Activated CD8-positive, alpha-beta memory T cell treated with anti-CD3 and anti-CD28 coated beads, Interleukin-2, amount 10 ng/mL, durations not matched to agents 7 days and 5 days (primary cell): ENCODE measurements at places on chromosomes 12 and 14. TPM values are rescaled to one million over a fixed set of nuclear protein-coding genes. Genes with fewer than 3 reads are reported as not detected.

Gene GYS2
- not detected for total RNA-seq

Gene SERPINA12
- total RNA-seq, result not detected

Gene FGF23
- not detected for total RNA-seq

Gene HOXC5
- not detected for total RNA-seq

Gene CYP27B1
- total RNA-seq, result 4.5 TPM

Gene RASSF9
- total RNA-seq, result not detected

Gene RDH12
- total RNA-seq, result not detected

Gene KLRC3
- 6.2 TPM for total RNA-seq

GRCh38 chr12:56714431-56714929 is 10.6 kb downstream of the NACA start:
- no peak for DNase-seq

DNA sequence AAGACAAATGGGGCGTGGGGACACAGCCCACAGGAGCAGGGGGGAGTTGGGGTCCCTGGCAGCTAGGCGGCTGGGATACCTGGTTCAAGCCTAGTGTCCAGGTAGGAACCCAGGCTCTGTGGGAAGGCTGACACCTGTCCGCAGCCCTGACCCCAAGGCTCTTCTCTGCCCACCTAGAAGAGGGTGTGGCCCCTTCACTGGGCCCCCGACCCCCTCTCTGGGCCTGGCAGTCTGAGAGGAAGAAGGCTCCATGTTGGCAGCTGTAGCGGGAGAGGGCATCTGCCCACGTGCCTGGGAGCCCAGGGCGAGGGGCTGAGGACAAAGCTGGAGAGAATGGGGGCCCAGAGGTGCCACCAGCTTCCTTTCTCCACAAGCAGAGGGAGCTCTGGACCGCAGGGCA is 10.5 kb downstream of the CHGA start:
- DNase-seq, result no peak

DNA sequence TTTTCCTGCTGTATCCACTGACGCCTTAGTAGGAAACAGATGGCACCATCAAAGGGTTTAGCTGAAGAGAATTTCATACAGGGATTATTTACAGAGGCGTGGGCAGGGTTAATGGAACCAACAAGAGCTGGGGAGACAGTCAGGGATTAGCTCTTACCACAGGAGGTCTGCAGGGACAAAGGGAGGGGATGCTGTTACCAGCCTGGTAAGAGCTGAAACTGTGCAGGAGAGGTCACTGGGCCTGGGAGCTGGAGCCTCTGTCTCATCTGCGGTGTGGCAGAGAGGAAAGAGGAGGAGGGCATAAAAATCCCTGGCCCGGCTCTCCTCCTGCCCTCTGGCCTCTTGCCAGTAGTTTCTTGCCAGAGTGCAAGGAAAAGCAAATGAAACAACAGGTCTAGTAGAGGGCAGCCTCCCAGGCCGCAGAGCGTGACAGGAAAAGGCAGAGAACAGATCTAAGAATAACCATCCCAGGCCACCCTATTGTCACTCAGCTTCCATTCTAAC is 18.9 kb upstream of the POC1B start:
- no peak for DNase-seq

GRCh38 chr12:13066459-13066858 is 22.3 kb downstream of the FAM234B start:
- no peak for DNase-seq

GRCh38 chr12:66600903-66601302 is 78.0 kb downstream of the GRIP1 start:
- DNase-seq, result no peak

- no peak for DNase-seq
Measured at GRCh38 chr12:15732341-15733061, 56.7 kb downstream of the EPS8 start.

DNA sequence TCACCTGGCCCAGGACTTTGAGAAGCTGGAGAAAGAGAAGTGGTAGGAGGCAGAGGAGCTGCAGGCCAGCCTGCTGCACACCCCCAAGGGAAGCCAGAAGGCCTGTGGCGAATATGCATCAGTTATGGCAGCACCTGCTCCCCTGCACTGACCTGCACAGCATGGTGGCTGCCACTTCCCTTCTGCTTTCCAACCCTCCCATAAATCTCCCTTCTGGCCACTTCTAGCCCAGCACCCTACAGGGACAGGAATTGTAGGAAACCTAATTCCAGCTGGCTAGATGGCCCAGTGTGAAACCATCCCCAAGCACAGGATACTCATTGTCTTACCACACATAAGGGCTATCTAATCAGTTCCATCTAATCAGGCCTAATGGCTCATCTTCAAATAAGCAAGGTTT is 136.3 kb downstream of the TBX3 start:
- no peak for DNase-seq

GRCh38 chr12:17928708-17929366 is 161.2 kb downstream of the RERGL start:
- no peak for DNase-seq

DNA sequence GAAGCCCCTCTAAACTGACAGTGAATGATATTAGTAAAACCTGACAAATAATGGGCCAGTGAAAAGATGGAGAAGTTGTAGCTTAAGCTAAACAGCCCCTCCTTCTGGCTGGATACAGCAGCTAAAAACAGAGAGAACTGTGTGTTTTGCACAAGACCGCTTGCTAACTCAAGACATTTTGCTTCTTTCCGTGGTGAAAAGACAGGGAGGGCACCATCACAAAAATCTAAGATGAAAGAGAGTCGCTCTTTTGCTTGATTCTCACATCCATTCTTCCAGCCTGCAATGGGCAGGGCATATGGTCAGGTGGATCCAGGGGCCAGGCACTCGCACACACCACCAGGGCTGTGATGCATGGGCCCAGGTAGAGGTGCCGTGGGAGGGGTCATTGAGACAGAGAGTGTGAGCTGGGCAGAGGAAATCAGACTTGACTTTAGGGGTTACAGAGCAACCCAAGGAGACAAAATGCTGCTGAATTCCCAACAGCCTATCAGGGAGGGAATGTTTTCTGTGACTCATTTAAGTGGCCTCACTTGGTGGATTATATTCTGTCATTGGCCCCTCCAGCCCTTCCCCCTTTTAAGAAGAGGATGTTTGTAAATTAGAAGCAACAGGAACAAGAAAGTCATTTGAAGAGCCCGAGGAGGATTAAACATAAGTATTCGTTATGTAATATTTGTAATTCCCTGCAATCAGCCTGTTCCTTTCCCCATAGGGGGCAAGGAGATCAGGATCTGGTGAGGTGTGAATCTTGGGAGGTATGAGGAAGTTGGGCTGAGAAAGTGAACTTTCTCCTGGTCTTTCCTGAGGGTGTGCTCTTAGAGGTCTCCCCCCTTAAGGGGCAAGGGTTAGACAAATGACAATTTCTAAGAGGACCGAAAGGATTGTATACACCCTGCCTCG is 12.3 kb downstream of the EMP1 start:
- no peak for DNase-seq

- no peak for DNase-seq
Measured at GRCh38 chr14:68394764-68395143, 398.1 kb downstream of the ZFP36L1 start.

- no peak for DNase-seq
Measured at GRCh38 chr14:22382395-22382794, 206.6 kb downstream of the DAD1 start.

DNA sequence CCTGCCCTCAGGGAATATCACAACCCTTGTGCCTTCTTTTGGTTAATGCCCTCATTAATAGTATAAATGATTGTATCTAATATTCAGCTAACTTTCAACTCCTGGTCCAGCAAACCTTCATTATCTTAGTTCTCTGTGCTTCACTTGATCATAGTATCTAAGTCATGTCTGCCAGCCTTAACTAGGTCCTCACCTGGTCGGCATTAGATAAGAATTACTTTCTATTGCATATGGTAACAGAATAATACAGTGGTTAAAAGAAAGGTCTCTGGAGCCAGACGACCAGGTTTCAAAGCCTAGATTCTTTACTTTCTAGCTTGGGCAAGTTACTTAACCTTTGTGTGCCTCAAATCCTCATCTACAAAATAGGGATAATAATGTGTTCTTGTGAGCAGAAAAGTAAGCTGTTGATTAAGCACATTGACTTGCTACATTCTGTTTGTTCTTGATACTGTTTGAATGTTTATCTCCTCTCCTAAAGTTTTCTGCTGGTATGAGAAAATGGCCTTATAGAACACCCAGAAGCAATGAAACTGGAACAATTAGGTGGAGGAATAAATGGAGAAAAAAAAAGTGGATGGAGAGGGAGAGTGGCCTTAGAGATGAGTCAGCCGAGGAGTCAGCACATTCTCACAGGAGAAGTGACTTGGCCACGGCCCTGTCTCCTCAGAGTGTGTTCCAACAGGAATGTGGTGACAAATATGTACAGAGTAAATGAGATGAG is 176.1 kb downstream of the SLC25A21 start:
- DNase-seq, result no peak

GRCh38 chr14:80862541-80862940 is 79.0 kb downstream of the CEP128 start:
- no peak for DNase-seq

GRCh38 chr14:75896341-75896740 is 85.5 kb downstream of the TGFB3 start:
- DNase-seq, result no peak

- DNase-seq, result no peak
Measured at GRCh38 chr14:40280652-40281051, 848.4 kb upstream of the FBXO33 start.

DNA sequence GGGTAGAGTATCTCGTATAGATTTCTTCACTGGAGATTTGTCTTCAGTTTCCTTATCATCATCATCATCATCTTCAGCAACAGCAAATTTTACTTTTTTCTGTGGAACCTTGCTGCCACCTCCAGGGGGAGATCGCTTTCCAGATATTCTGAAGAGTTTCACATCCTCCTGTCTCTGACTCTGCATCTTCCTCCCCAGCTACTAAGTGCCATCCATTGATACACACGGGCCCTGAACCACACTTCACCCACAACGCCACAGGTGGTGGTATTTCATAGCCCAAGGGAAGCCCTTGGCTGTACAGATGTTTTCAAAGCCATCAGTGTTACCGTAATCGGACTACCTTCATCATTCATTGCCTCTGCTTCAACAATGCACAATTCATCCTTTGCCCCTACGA is 82.2 kb downstream of the PPP2R5C start:
- peak; percentile 74 for DNase-seq

DNA sequence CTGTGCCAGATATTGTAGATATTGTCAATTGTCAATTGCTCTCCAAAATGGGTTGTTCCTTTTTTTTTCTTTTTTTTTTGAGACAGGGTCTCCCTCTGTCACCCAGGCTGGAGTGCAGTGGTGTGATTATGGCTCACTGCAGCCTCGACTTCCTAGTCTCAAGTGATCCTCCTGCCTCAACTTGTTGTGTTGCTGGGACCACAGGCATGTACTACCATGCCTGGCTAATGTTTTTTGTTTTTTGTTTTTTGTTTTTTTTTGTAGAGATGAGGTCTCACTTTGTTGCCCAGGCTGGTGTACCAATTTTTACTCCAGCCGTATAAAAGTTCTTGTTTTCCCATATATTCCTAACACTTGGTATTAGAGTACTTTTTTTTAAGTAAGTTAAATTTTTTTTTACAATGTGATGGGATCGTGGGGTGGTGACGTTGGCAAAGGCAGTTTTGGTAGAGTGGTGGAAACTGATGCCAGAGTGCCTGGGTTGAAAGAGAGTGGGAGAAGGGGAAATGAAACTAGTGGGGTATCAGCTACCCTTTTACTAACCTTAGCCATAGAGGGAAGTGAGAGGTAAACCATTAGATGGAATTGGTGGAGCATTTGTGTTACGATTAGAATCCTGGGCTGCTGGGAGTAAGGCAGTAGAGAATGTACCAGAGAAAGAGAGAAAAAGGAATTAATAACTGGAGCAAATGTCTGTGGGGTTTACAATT is 33.0 kb upstream of the CFAP54 start:
- no peak for DNase-seq

DNA sequence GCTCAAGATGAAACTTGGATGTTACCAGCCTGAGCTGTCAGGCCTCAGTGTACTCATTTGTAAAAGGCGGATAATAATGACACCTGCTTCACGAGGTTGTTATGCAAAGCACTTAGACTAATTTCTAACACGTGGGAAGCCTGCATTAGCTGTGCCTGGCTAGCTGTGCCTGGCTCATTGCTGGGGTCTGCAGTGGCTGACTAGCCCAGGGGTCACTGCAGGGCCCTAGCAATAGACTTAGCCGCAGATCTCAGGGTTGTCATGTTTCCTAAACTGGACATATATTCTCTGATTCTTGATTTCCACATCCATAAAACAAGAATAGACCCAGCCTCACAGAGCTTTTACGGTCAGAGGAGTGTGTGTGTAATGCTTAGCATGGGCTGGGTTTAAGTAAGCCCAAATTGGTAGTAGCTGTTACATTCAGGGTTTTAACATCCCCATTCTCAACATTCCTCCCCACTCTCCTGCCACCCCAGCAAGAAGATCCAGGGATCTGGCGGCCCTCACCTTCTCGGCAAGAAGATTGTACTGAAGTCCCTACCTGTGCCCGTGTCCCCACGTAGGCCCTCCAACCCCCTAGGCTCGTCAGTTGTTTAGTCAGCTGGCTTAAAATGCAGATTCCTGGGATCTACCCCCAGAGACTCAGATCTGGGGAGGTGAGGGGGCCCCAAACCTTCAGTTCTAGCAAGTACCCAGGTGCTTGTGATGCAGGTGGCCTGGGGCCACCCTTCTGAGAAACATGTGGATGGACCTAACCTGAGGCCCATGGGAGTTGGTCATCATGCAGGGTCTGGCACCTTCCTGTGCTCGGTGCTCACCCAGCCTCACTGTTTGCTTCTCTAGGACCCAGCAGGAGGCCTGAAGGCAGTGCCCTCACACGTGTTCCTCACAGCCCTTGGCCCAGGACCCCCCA is 8.6 kb downstream of the NR4A1 start:
- no peak for DNase-seq

DNA sequence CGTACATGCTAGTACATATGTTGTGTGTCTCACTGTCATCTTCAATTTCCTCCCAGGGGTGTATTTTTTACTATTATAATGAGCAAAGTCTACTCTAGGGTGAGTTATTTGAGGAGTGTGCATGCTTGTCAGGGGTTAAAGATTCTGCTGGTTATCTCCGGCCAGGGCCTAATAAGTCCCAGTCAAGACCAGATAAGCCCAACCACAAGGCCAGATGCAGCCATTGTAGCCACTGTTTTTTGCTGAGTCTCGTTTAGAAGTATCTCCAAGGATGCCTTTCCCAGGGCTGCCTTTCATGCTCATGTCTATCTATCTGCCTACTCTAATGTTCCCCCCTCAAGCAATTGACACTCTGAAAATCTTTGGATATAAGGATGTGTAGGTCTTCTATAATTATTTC is 300.5 kb downstream of the IPO8 start:
- no peak for DNase-seq

- DNase-seq, result no peak
Measured at GRCh38 chr12:95830335-95831089, 28.2 kb upstream of the SNRPF start.

GRCh38 chr12:42099433-42099832 is 45.2 kb downstream of the GXYLT1 start:
- DNase-seq, result no peak

GRCh38 chr12:53214687-53215455 is 7.8 kb upstream of the ITGB7 start:
- no peak for DNase-seq

GRCh38 chr14:75832621-75833297 is 149.0 kb downstream of the TGFB3 start:
- no peak for DNase-seq

- DNase-seq, result no peak
Measured at GRCh38 chr14:103149351-103150237, 26.3 kb downstream of the TNFAIP2 start.
